Naive thymus-derived CD8-positive, alpha-beta T cell (primary cell): ENCODE measurements at places on chromosomes 16 and 17.

- DNase-seq = peak; percentile 49
Measured at GRCh38 chr17:79082311-79083190, 7.9 kb downstream of the ENGASE start.

GRCh38 chr17:19570544-19571062 lies 36.9 kb downstream of the SLC47A1 start:
- no peak for DNase-seq

- no peak for DNase-seq
Measured at GRCh38 chr16:79121906-79122305, 478.6 kb downstream of the MAF start.

DNA sequence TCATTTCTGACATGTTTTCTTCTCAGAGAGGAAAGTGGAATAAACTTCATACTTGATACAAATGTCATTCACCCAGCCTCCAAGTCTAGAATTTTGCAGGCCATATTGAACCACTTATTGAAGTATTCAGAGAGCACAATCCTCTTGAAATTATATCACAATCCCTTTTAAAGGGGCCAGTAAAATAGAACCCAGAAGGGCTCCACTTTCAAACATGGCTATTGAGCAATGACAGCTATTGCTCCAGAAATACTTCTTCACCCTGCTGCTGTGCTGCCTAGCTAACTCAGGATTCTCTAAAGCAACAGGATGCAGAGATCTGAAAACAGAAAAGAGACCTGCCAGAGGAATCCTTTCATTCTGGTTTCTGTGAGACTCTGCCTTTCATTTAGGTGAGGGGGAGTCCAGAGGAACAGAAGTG lies 275.0 kb upstream of the CDH5 start:
- DNase-seq = no peak
